ENCODE measurements at places on chromosomes 4 and X.

DNA sequence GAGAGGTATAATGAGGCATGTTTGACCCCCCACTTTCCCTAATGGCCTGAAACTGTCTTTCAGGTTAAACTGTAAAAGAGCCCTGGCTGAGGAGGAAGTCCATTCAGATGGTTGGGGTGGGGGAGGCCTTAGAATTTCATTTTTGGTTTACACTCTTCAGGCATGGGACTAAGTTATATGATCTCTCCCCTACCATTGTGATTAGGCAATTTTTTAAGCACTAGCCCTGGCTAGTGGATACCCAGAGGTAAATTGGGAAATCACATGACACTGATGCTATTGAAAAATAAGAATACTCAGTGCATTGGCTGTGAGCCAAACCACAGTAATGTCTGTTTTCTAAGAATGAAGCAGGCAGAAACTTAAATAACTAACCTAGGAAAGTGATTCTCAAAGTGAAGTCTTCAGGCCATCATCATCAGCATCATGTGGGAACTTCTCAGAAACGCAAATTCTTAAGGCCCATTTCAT is 149.7 kb downstream of the RRAGB start:
- no peak for DNase-seq

DNA sequence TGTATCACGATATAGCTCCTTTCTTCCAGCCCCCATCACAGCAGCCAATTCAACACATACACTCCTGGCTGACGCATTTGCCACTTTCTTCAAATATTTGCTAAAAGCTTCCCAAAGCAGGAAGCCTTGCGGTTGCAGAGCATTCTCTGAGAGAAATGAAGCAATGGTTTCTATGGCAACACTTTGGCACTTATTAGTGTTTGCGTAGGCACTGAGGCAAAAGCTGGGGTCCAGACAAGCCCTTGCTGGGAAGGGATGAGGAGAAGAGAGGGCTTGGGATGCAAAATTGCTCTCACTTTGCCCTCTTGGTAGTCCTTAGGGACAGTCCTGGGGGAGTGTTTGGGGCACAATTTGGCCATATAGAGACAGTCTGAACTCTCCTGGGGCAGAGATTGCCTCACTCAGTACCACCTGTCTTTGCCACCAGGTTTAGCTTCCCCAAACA is 55.0 kb upstream of the PAK3 start:
- no peak for DNase-seq

DNA sequence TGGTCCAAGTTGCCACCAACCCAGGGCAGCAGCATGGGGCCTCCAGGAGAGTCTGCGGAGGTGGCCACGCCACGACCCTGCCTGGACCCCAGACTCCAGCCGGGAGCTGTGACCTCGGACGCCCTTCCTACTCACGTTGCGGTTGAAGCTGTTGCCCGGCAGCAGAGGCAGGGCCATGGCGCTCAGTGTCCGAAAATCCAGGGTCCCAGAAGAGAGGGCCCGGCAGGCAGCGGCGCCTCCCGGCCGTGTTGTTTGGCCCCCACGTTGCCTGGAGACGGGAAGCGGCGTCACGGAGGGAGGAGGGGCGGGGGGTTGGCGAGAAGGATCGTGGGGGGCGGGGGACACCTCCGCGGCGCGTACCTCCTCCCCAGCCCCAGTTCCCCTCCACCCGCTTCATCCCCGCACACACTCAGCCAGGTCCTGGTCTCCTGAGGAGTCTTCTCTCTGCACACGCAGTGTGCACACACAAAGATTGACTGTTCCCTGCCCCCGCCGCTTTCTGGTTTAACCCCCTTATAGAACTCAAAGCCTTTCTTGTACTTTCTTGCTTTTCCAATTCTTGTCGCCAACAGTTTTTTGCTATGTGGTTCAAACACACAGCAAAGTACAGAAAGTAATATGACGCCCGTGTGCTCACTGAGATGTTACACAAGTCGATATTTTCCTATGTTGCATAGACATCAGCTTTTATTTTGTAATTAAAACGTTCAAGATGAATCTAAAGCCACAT is at the start of gene EFHC2:
EFHC2 (minus strand) TSS at position 261 of the 730 bp plus-strand sequence; CDS start at position 177, 84 bp downstream.
- DNase-seq: peak; percentile 38

DNA sequence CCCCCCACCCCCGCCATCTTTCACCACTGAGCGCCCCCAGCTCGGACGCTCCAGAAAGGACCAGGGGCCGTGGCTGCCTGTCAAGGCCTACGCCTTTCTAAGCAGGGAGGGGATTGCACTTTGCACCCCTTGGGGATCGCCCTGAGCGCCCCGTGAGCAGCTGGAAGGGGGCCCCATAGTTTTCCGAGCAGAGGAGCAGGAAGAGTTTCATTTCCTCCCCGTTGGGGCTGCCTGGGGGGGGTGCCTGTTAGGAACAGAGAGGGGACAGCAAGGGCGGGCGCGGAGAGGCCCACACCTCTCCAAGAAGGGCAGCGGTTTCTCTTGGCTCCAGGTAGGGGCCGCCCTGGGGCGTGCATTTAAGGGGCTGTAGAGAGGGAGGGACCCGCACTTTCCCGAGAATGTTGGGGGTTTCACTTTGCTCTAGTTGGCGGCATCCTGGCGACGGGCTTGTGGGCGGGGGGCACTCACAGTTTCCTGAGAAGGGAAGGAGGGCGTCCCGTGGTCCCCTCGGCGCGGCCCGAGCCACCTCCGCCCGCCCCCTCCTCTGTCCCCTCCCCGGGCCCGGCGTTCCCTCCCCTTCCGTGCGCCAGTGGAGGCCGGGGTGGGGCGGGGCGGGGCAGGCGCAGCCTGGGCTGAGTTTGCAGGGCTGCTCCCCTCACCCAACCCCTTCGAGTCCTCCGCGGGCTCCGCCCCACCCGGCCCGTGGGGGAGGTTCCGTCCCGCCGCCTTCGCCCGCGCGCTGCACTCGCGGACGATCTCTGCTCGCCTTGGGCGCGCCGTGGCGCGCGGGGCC is 82.3 kb upstream of the CD99 start:
- DNase-seq: peak; percentile 84

GRCh38 chrX:11239230-11239629 is 54.0 kb upstream of the AMELX start:
- DNase-seq: no peak

DNA sequence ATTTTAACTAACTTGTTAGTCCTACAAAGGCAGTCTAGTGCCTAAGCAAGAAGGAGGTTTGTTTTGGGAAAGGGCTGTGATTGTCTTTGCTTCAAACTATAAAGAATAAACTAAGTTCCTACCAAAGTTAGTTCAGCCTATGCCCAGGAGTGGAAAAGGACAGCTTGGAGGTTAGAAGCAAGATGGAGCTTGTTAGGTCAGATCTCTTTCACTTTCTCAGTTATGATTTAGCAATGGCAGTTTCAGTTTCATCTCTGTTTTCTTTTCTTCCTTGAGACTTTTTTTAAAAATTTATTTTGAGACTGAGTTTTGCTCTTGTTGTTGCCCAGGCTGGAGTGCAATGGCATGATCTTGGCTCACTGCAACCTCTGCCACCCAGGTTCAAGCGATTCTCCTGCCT is 82.9 kb upstream of the NLGN4X start:
- DNase-seq: no peak

DNA sequence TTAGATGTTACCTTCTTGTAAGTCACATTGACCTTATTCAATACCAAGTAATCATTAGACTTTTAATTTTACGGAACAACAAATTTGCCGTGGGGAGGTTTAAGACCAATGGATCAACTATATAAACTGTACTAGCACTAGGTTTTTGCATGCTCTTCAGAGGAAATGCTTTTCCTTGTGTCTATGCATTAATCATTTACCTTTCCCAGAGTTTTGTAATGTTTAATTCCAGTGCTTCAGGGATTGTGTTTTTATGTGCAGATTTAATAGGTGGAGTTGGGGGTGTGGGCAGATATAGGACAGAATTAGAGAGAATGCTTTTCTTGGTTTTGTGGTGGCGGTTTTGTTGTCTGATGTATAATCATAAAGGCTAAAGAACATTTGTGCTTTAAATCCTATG is 76.0 kb upstream of the SMARCA5 start:
- no peak for DNase-seq

DNA sequence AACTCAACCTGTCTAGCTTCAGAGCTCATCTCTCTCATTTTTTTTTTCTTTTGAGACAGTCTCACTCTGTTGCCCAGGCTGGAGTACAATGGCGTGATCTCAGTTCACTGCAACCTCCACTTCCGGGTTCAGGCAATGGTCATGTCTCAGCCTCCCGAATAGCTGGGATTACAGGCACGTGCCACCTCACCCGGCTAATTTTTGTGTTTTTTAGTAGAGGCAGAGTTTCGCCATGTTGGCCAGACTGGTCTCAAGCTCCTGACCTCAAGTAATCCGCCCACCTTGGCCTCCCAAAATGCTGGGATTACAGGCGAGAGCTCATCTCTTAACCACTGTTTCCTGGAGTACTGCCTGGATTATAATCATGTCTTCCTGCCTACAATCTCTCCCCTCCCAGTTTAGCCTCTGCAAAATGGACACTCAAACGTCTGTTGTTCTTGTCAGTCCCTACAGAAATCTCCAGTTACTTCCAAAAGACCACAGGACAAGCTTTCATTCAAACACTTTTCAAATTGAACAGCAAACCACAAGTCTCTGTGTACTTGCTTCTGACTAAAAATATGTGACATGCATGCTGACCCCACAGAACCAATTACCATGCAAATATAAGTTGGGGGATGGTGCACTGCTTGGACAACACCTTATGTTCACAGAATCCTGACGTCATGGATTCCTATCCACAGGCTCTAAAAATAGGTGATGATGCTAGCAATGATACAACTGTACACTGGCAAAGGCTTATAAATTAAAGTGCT is 137.2 kb downstream of the SH3KBP1 start:
- DNase-seq: no peak

DNA sequence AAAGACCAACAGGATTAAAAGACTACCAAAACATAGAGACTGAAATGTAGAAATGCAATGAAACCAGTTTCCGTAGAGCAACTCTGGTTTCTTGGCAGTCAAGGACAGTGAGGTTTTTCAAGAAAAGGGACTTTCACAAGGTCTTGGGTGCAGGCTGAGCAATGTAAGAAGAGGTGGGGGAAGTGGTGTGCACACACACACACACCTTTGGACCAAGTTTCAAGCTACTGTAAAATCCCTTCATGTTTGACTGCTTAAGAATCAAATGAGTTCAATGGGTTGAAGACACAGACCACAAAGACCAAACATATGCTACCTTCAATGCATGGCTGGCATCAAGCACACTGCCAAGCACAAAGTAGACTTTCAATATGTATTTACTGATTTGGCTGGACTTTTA is 17.8 kb upstream of the MCF2 start:
- no peak for DNase-seq

DNA sequence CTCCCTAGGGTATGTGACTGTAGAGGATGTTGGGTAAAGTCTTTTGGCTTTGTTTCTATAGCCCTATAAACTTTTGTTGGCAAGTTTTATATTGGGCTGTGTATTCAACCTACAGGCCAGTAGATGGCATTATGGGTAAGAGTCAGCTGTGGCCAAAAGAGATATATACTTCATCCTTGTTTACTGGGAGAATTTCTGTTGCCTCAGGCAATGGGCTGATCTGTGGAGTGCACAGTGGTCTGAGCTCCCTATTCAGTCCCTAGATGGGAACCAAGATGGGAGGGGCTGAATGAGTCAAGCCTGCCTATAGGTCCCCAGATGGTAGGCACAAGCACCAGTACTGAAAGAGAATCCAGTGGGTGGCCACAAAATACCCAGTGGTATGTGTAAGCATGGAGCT is 580.6 kb downstream of the EPHA5 start:
- DNase-seq: no peak

- DNase-seq: no peak
These were observed 114.6 kb downstream of the ARHGAP10 start for GRCh38 chr4:147846318-147847155.

- DNase-seq: no peak
These were observed 197.9 kb downstream of the MGST2 start for GRCh38 chr4:139863531-139863930.

GRCh38 chr4:102828497-102828808 is 1.1 kb upstream of the UBE2D3 start:
- no peak for DNase-seq

GRCh38 chrX:13077168-13077567 is 32.7 kb upstream of the FAM9C start:
- DNase-seq: no peak

GRCh38 chrX:111123606-111124179 is 27.7 kb downstream of the PAK3 start:
- DNase-seq: no peak

GRCh38 chrX:24498181-24498580 is 33.1 kb downstream of the PDK3 start:
- DNase-seq: no peak

DNA sequence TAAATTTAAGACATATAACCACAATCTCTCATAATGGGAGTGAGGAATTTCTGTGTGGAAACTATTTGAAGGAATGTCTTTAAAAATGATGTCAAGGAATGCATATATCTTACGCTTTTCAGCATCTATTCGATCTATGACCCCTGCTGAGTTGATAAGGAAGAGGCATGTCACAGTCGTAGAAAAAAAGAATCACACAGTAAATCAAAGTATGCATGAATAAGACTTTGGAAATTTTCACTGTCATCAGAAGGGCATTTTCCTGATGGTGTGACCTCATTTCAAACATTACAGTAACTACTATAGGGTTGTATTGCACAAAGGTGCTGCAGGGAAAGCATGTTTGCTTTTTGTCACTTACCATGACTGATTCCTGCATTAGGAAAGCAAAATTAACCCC is 41.5 kb downstream of the REELD1 start:
- DNase-seq: no peak

- DNase-seq: no peak
These were observed 2.9 kb upstream of the USP53 start for GRCh38 chr4:119209586-119209985.

DNA sequence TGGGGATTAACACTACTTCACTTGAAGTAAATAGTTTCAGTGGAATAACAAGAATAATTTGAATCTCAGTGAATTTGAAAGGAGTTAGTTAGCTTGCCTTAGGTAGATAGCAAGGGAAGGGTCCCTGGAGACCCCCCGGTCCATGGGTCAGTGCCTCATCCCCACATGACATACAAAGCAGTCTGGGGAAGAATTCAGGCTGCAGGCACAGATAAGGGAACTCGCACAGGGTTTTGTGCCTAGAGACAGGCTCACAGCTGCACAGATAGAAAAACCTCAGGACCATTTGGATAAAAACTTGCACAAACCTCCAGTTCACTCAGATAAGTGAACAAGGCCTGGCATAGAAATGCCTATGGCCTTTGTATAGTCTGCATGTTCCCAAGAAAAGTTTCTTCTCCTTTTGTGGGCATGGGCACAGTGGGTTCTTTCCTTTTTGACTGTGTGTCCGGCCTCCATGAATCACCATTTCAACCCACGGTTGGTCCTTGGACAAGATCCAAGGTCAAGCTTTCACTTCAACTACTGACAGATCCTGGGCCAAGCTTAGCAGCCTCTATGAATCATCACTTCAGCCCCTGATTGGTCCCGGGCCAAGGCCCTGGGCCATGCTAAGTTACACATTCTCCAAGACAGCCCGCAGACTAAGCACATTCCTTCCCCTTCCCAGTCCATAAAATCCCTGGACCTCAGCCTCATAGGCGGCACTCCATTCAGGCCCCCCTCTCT is 108.3 kb upstream of the KLHL4 start:
- no peak for DNase-seq

DNA sequence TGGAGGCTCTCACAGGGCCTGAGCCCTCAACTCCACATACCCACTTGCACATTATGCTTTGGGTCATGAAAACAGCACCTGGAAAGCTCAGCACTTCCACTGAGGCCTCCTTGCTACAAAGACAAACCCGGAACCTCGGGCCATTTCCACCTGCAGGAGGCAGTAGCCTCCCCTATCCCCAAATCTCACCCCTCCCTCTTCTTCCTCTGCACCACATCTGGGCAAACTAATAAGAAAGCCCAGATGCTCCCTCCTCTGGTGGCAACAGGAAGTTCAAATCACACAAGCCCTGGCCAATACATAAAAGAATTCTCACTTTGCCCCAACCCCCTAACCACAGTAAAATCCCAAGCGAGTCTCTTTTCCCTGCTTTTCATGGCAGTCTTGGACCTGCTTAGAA is 136.4 kb downstream of the MAPK10 start:
- peak; percentile 82 for DNase-seq
